Calu3 (cell line): ENCODE measurements at places on chromosomes 16 and 17. TPM values are rescaled to one million over a fixed set of nuclear protein-coding genes. Genes with fewer than 3 reads are reported as not detected.

DNA sequence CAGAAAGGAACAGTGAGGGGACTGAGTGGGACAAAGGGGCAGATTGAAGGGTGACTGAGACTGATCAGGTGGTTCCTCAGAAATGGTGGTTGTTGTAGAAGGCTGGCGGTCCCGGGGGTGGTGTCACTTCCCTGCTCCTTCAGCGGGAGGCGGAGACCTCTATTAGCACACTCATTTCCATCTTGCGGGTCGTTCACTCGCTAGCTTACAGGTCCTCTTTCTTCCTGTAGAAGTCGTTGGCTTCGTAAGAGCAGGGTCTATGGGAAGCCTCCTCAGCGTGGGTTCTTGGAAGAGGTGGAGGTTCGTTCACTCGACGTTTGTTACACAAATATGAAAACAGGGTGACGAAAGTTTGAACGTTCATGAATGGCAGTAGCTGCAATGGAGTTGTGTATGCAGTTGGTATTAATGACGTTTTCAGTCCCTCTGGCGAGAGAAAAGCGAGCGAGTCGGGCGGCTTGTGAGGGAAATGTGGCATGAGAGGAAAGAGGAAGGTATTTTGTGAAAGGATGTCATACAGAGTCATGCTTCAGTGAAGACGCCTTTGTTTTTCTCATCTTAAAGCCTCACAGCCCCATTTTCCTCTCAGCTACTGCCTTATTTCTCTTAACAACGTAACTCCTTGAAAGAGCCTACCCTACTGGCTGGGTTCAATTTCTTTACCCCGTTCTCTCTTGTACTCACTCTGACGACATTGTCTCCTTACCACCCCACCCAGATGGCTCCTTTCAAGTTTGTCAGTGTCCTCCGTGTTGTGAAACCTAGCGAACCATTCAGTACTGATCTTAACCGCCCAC, 667 bp downstream of the EFCAB13 start:
- peak; percentile 81 for DNase-seq

DNA sequence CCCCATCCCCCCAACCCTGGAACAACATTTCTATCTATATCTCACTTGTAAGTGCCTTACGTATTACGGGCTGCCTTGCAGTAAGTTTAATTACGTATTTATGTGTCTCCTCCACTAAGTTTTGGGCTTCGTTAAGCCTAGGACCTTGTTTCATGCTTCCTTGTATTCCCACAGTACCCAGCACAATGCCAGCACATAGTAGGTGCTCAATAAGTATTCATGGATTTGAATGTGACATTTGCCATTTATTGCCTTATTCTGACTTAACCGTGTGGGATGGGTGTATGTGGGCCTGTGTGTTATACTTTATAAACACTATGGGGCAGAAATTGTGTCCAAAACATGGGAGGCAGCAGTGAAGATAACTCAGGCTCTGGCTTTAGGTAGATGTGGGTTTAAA, 6.0 kb downstream of the COA3 start:
- DNase-seq, result no peak

DNA sequence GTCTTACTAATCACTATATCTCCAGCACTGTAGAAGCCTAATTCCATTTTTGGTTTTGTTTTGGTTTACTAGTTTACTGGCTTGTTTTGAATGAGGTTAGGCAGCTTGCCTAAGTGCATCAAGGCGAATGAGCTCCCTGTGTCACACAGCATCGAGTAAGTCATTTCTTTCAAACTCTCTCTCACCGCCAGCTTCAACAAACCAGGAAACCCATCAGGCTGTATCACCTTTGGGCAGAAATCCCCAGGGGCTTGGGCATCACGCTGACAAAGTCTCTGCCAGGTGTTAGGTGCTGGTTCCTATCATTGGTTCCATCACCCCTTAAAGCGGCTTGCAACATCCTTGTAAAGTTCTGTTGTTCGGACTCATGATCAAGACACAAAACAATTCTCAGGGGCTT, 226.6 kb downstream of the GRIN2A start:
- DNase-seq, result no peak

DNA sequence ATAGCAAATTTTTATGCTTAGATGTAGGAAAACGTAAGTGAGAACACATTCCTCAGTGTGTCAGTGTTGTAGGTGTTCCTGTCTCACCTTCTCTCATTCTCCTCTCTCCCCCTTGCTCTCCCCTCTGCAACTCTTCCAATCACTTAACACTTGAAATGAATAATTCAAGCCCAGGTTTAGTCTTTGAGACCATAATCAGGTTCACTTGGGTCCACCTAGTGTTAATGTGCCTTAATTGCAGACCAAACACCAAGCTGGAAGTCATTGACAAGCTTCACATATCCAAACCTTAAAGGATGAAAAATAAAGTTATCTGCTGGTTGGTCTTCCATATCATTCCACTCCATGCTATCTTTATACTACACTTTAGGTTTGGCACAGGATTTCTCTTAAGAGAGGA, 37.0 kb downstream of the STXBP4 start:
- no peak for DNase-seq

DNA sequence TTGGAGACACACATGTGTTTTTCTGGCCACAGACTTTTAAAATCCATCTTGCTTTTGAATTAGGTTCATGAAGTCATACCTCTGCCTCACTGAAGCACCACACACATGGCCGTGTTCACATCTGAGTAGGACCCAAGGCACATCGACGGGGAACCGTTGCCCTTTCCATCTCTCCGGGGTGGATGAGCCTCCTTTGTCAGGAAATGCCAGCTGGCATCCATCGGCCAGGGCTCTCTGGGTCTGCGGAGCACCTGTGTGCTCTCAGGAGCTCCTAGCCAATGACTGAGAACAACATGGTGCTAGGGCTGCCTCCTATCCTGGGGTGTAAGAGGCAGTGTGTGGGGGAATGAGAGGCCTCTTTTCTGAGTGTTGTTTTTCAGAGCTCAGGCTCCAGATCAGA, 24.5 kb upstream of the NKD1 start:
- DNase-seq, result no peak

DNA sequence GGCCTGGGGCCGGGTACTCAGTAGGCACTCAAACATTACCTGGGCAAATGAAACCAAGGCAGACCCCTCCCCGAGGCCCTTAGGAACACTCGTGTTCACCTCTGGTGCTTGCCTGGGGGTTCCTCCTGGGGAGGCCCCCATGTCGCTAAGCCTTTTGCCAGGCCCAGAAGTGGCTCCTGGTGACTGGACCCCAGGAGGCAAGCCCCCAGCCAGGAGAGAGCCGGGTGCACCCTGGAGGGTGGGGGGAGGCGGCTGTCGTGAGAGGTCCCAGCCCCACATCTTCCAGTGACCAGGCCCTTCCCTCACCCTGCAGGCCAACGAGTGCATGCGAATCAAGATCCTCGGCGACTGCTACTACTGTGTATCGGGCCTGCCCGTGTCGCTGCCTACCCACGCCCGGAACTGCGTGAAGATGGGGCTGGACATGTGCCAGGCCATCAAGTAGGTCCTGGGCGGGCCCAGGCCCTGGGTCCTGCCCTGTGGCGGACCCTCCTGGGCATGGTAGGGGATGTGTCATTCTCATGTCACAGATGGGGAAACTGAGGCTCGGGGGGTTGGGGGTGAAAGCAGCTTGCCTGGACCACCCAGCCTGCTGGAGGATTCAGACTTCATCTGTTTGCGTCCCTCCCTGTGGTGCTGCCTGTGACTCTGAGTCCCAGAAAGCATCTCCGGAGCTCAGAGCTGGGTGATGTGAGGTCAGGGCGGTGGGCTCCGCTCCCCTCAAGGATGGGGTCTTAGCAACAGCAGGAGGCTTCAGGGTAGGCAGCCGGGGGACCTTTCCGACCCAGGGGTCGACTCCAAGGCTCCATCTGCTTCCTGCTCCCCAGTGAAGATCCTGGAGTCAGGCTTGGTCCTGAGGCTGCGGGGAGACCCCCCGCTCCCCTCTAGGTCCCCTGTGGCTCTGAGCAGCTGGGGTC, 32.5 kb downstream of the ADCY7 start:
- no peak for DNase-seq

DNA sequence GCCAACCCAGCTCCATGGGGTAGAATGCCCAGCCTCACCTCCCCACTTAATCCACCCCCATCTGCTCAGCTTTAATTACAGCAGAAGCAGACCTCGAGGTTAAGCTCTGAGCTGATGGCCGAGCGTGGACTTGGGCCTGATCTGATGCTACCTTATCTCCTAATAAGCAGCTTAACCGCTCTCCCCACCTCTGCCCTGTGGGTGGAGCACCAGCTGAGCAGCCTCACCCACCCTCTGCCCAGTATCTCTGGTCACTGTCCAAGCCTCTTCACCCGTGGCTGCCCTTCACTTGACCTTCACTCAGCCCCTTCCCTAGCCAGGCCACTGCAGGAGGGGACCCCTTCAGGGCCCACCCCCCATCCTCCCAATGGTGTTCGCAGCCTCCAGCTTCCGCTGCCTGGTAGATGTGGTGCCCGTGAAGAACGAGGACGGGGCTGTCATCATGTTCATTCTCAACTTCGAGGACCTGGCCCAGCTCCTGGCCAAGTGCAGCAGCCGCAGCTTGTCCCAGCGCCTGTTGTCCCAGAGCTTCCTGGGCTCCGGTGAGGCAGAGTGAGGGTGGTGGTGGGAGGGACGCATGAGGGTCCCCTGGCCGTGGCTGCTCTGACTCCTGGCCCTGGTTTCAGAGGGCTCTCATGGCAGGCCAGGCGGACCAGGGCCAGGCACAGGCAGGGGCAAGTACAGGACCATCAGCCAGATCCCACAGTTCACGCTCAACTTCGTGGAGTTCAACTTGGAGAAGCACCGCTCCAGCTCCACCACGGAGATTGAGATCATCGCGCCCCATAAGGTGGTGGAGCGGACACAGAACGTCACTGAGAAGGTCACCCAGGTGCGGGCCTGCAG, 6.8 kb downstream of the KCNH6 start:
- no peak for DNase-seq

The CCL13 gene
- not detected in 2 replicates for total RNA-seq

GRCh38 chr16:89183463-89183862, 11.9 kb downstream of the CDH15 start:
- peak; percentile 31 for DNase-seq

- peak; percentile 82 for DNase-seq
These were observed 1.5 kb upstream of the MAF start for GRCh38 chr16:79601931-79602627.

The KRTAP4-9 gene
- not detected in 2 replicates for total RNA-seq

DNA sequence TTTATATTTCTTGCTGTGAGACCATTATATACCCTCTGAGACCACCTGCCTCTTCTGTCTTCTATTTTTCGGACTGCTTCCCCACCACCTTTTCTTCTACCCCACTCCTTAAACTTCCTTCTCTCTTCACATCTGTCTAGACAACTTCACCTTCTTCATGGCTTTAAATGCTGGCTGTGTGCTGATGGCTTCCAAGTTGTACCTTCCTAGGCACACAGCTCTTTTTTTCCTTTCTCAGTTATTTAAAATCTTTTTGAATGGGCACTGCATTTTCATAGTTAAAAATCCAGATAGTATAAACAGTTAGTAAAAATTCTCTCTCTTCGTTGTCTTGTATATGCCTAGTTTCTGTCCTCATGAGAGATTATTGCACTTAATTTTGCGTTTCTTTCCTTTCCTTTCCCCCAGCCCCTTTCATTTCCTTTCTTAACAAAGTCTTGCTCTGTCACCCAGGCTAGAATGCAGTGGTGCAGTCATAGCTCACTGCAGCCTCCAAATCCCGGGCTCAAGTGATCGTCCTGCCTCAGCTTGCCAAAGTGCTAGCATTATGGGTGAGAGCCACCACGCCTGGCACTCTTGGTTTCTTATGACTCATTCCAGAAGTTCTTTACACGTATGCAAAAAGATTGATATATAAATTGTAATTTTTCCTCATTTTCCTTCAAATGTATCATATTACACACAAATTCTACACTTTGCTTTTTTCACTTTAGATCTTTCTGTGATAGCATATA, 114.3 kb downstream of the NPIPB5 start:
- no peak for DNase-seq

The SPSB3 gene
- 44.3 and 45.2 TPM in 2 replicates for total RNA-seq

The PERCC1 gene
- not detected in 2 replicates for total RNA-seq
